ENCODE measurements at places on chromosomes 2 and 18.
A peak's percentile ranks its signal among the peaks of the same experiment; 100 is the strongest.

GRCh38 chr18:22179174-22179573 lies 9.8 kb downstream of the GATA6 start:
- H3K27me3 ChIP-seq: peaks cover 73% of the 10 kb centered on the region
- H3K27ac ChIP-seq: no peak overlapping the region
- no peak overlapping the region for H3K4me3 ChIP-seq
- peaks cover 8% of the 10 kb centered on the region for H3K4me1 ChIP-seq

DNA sequence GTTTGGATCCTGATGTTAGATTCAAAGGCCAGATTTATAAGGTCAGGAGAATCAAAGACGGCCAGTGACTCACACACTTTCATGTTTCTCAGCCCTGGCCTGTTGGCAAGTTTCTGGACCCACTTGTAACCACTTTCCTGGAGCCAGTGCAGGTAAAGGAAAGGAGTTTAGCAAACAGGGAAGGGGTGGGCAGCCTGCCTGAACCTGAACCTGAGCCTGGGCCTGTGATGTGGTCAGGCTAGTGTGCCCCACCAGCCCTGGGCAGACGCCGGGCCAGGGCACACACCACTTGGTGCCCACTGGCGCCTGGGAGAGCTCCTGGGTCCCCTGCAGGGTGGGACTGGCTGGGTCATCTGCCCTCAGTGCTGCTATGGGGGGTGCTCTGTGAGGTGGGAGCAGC lies 100.5 kb upstream of the SPRED2 start:
- H3K27ac ChIP-seq: no peak overlapping the region
- H3K4me1 ChIP-seq: peaks cover 5% of the 10 kb centered on the region
- H3K4me3 ChIP-seq: no peak overlapping the region
- no peaks in the 10 kb centered on the region for H3K36me3 ChIP-seq
- no peaks in the 10 kb centered on the region for H3K27me3 ChIP-seq

DNA sequence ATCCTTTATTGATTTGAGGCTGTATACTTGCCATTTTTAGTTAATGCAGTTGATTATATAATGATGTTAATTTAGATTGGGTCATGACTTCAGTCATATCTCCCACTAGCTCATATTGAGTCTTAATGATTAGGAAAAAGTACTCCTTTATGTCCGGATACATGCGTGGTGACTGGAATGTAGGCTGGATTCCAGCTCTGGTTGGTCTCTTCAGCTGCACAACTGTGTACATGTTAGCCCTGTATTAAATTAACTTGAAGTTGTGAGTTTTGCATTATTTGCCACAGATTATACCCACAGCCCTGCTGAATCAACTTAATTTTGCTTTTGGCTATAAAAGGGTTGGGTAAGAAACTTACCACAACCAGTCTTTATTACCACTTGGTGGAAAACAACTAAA lies 22.5 kb downstream of the MOB4 start:
- H3K27me3 ChIP-seq: no peaks in the 10 kb centered on the region
- H3K27ac ChIP-seq: no peak overlapping the region

DNA sequence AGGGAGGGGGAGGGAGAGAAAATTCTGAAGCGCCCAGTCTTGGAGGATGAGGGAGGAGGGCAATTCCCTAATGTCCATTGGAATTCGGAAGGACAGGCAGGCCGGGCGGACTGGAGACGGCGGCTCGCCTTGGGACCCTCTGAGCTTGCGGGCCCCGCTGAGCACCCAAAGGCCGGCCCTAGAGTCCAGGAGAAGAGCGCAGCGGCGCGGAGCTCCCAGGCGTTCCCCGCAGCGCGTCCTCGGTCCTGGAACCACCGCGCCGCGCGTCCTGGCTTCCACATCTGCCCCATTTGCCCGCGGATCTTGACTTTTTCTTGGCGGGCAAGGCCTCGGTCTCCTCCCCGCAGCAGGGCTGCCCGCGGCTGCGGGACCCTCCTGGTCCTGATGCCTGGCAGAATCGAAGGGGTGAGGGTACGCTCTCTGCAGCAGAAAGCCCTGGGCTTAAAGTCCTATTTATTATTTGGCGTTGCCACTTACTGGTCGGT lies 675 bp upstream of the MLPH start:
- peak overlapping the region; percentile 45 for H3K4me3 ChIP-seq
- no peak for DNase-seq
- H3K4me1 ChIP-seq: peaks cover 69% of the 10 kb centered on the region
- no peaks in the 10 kb centered on the region for H3K36me3 ChIP-seq

GRCh38 chr2:96823198-96823597 lies 7.1 kb downstream of the CNNM3 start:
- no peaks in the 10 kb centered on the region for H3K27me3 ChIP-seq
- no peak for DNase-seq
- H3K36me3 ChIP-seq: peaks cover 16% of the 10 kb centered on the region
- H3K4me1 ChIP-seq: peaks cover 18% of the 10 kb centered on the region
- H3K4me3 ChIP-seq: no peak overlapping the region
- no peak overlapping the region for H3K27ac ChIP-seq

- no peaks in the 10 kb centered on the region for H3K27me3 ChIP-seq
- no peak overlapping the region for H3K27ac ChIP-seq
- DNase-seq: no peak
- H3K4me3 ChIP-seq: no peak overlapping the region
Observed at GRCh38 chr2:19203866-19204265, 154.6 kb downstream of the OSR1 start.

GRCh38 chr2:212669761-212670160 lies 131.2 kb upstream of the ERBB4 start:
- H3K27me3 ChIP-seq: no peaks in the 10 kb centered on the region
- no peak for DNase-seq
- H3K36me3 ChIP-seq: no peaks in the 10 kb centered on the region
- no peak overlapping the region for H3K4me3 ChIP-seq
- H3K4me1 ChIP-seq: no peaks in the 10 kb centered on the region

DNA sequence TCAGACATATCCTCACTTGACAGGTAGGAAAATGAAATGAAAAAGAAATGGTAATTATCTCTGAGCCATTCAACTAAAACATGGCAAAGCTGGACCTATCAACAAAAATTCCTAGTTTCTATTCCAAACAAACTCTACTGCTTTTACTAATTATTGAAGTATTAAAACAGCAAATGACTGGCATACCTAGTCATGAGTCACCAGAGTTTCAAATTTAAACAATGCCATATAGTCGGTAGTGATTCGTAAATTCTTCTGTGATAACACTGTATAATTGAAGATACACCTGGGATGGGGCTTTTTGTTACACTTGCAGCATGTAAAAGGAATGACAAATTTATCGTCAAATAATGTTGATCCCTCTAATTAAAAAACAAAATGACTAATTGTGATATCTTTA lies 153.1 kb upstream of the THUMPD2 start:
- no peaks in the 10 kb centered on the region for H3K27me3 ChIP-seq
- H3K4me3 ChIP-seq: no peak overlapping the region
- H3K27ac ChIP-seq: no peak overlapping the region
- no peaks in the 10 kb centered on the region for H3K4me1 ChIP-seq
- H3K36me3 ChIP-seq: no peaks in the 10 kb centered on the region

DNA sequence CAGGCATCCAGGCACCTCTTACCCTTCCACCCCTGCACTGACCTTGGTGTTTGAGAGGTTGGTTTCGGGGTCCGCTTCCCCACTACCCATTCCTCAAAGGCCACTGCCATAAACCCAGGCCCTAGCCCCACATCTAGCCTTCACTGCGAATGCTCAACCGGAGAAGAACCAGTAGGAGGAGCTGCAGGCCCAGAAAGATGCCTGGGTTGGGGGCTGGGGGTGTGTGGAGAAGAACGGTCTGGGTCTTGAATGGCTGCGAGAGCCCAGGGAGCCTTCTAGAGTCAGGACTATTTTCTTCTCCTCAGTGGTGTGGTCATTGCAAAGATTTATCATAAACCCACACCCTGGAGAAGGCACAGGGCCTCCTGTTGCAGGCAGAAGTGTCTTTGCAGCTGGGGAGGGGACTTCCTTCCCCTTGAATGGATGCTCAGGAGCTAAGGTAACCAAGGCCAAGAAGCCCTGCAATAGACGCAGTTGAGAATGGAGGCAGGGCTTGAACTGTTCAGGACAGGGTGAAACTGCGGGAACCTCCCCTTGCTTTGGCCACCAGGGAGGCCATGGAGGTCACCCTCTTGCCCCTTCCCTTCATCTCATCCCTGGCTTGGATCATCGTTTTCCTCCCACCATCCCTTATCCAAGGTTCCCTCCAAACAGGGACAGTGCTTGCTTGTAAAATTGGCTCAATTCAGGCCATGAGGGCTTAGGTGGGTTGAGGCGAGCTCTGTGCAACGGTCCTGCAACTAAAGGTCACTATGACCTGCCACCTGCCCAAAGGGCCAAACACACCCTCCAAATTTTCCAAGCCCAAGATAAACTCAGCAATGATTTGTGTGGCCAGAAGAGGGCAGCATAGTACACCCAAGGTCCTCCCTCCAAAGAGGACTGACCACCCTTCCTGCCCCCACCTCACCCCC lies 20.9 kb downstream of the THNSL2 start:
- peaks cover 12% of the 10 kb centered on the region for H3K4me1 ChIP-seq
- no peaks in the 10 kb centered on the region for H3K36me3 ChIP-seq
- no peak overlapping the region for H3K27ac ChIP-seq

DNA sequence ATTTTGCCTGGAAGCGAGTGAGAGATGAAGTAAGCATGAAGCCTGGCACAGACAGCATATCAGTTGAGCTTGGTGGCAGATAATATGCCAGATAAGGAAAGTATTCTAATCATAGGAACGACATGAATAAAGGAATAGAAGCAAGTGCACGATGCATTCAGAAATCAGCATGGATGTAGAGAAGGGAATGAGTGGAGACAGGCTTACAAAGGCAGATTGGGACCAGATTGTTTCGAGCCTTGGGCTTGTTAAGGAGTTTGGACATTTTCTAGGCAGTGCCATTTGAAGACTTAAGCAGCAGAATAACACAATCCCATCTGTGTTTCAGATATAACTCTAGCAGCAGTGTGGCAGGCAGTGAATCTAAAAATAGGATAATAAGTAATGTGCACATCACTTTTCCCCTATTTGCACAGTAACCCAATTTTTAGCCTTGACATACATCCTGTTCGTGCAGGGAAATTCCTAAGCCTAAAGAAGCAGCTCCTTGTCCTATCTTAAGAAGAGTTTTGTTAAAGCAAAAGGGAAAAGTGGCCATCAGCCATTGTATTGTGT lies 450.2 kb downstream of the PLCL1 start:
- H3K36me3 ChIP-seq: no peaks in the 10 kb centered on the region
- DNase-seq: no peak
- H3K4me3 ChIP-seq: no peak overlapping the region

GRCh38 chr2:184452907-184453306 lies 145.4 kb upstream of the ZNF804A start:
- no peaks in the 10 kb centered on the region for H3K27me3 ChIP-seq
- H3K4me3 ChIP-seq: no peak overlapping the region
- no peak for DNase-seq
- no peak overlapping the region for H3K27ac ChIP-seq
- no peaks in the 10 kb centered on the region for H3K36me3 ChIP-seq
- H3K4me1 ChIP-seq: no peaks in the 10 kb centered on the region

- H3K27ac ChIP-seq: no peak overlapping the region
- DNase-seq: no peak
- H3K4me1 ChIP-seq: no peaks in the 10 kb centered on the region
- no peak overlapping the region for H3K4me3 ChIP-seq
- no peaks in the 10 kb centered on the region for H3K27me3 ChIP-seq
Observed at GRCh38 chr18:22221350-22221749, 52.0 kb downstream of the GATA6 start.

- no peaks in the 10 kb centered on the region for H3K27me3 ChIP-seq
- H3K27ac ChIP-seq: peak overlapping the region; percentile 50
- no peak for DNase-seq
- no peaks in the 10 kb centered on the region for H3K36me3 ChIP-seq
Observed at GRCh38 chr2:209368914-209369313, 54.9 kb upstream of the MAP2 start.

DNA sequence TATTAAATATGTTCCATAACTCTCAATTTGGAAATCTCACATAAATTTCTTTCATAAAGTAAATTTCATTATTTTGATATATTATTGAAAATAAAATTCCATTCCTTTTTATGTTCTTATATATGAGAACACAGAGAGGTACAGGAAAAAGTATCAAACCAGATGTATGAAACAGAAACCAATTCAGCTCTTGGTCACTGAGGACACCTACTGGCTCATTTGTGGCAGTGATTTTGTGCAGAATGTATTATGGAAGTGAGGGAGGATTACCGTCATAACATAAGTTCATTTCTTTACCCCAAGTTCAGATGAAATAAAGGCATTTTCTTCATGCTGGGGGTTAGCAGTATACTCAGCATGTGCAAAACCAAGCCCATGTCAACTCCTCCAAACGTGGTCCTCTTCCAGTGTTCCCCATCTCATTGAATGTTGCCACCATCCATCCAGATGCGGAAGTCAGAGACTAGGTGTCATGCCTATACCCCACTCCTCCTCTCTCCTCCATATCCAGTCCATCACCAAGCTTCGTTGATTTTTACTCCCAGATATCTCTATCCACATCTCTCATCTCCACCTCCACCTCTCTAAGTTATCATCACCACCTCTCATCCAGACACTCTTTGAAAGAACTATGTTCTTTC lies 41.7 kb upstream of the MALL start:
- peak overlapping the region; percentile 61 for H3K27ac ChIP-seq
- no peaks in the 10 kb centered on the region for H3K4me1 ChIP-seq
- no peak overlapping the region for H3K4me3 ChIP-seq

DNA sequence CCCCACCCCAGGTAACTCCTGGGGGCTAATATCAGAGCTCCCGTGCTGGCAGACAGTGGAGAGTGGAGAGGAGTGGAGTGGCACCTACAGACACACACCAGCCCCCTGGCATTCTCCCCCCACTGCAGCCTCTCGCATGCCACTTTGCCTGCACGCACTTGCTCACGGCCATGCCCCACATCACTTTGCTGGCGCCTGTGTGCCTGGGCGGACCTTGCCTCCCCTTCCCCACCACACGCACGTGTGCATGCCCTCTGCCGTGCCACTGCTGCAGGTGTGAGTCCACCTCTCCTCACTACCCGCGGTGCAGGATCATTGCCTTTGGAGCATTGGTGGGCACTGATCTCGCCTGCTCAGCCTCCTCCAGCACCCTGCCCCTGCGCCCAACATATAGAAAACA lies 72.6 kb upstream of the DOK6 start:
- no peak overlapping the region for H3K27ac ChIP-seq
- DNase-seq: no peak
- H3K4me1 ChIP-seq: no peaks in the 10 kb centered on the region
- no peaks in the 10 kb centered on the region for H3K27me3 ChIP-seq
- no peaks in the 10 kb centered on the region for H3K36me3 ChIP-seq

DNA sequence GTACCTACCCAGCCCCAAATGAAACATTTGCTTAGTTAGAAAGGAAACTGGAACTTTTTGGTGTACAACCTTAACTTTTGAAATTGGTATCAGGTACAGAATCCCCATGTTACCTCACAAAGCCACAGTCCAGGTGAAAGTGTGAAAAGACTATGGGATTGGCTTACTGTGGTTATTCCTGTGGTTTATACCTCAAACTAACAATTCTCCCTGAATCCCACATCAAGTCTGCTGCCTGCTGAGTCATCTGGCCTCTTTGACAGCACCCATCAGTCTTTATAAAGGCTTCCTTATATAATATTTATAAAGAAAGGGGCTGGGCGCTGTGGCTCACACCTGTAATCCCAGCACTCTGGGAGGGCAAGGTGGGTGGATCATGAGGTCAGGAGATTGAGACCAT lies 164.6 kb downstream of the TMEM247 start:
- H3K4me3 ChIP-seq: no peak overlapping the region
- H3K27ac ChIP-seq: no peak overlapping the region
- H3K4me1 ChIP-seq: peaks cover 53% of the 10 kb centered on the region
- no peaks in the 10 kb centered on the region for H3K36me3 ChIP-seq
- DNase-seq: no peak

GRCh38 chr2:241952816-241953215 lies 83.3 kb downstream of the RTP5 start:
- no peaks in the 10 kb centered on the region for H3K4me1 ChIP-seq
- H3K36me3 ChIP-seq: no peaks in the 10 kb centered on the region
- H3K27ac ChIP-seq: no peak overlapping the region
- no peak for DNase-seq
- no peak overlapping the region for H3K4me3 ChIP-seq

All from esophagus squamous epithelium (tissue), 5 donors.